ENCODE measurements at places on chromosomes 4 and X. TPM values are rescaled to one million over a fixed set of nuclear protein-coding genes. Genes with fewer than 3 reads are reported as not detected.

DNA sequence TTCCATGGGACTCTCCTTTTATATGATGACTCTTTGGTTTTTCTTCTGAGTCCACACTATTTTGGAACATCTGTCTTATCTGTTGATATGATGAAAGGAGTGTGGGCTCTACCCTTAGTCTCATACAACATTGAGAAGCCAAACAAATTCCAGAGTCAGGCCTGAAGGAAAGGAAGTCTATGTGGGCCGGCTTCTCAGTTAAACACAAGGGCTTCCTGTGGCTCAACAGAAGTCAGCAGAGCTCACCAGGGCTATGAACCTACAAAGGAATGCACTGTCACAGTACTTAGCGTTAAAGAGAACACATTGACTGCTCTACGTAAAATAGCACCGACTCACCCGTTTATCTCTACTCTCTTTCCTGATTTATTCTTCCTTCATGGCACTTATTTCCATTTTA, 641.0 kb upstream of the FRG1 start:
- DNase-seq: no peak
- H3K4me1 ChIP-seq: no peaks in the 10 kb centered on the region
- H3K27ac ChIP-seq: no peak overlapping the region
- H3K36me3 ChIP-seq: no peaks in the 10 kb centered on the region
- no peak overlapping the region for H3K4me3 ChIP-seq
- H3K27me3 ChIP-seq: no peaks in the 10 kb centered on the region

DNA sequence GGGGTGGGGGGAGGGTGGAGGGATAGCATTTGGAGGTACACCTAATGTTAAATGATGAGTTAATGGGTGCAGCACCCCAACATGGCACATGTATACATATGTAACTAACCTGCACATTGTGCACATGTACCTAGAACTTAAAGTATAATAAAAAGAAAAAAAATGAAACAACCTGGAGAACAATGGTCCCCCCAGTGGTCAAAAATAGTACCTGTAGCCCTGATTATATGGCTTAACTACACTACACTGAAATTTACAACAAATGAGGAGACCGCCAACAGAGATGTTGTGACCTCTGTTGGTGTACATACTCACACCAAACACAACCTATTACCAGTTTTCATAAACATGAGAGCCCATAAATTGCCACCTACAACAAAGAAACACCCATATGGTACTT, 7.3 kb upstream of the MAGEE1 start:
- H3K4me3 ChIP-seq: no peak overlapping the region
- no peak overlapping the region for H3K27ac ChIP-seq
- DNase-seq: no peak
- H3K36me3 ChIP-seq: no peaks in the 10 kb centered on the region
- no peaks in the 10 kb centered on the region for H3K4me1 ChIP-seq
- no peaks in the 10 kb centered on the region for H3K27me3 ChIP-seq

DNA sequence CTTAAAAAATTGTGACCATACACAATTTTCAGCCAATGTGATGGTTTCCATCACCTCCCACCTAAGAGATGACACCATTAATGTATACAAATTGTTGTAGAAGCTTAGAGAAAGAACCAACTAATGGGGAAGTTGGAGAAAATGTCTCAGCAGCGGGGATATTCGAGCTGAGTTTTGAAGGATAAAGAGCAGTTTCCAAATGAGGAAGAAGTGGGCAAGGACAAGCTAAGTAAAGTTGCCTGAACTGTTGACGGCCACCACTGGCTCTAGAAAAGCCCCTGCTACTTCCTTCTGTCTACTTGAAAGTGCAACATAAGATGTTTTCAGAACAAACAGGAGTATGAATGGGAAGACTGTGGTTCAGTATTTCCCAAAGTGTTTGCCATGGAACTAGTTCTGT, 92.0 kb downstream of the CHRNA9 start:
- peaks cover 2% of the 10 kb centered on the region for H3K27me3 ChIP-seq
- H3K27ac ChIP-seq: no peak overlapping the region
- H3K4me3 ChIP-seq: no peak overlapping the region
- no peak for DNase-seq
- no peaks in the 10 kb centered on the region for H3K36me3 ChIP-seq

- H3K4me1 ChIP-seq: no peaks in the 10 kb centered on the region
- H3K4me3 ChIP-seq: no peak overlapping the region
- peak; percentile 40 for DNase-seq
Measured at GRCh38 chrX:108165383-108166111, 74.0 kb downstream of the ATG4A start.

GRCh38 chrX:1894740-1895139, 279.9 kb downstream of the ASMT start:
- no peak overlapping the region for H3K27ac ChIP-seq
- H3K4me3 ChIP-seq: no peak overlapping the region
- no peaks in the 10 kb centered on the region for H3K36me3 ChIP-seq

DNA sequence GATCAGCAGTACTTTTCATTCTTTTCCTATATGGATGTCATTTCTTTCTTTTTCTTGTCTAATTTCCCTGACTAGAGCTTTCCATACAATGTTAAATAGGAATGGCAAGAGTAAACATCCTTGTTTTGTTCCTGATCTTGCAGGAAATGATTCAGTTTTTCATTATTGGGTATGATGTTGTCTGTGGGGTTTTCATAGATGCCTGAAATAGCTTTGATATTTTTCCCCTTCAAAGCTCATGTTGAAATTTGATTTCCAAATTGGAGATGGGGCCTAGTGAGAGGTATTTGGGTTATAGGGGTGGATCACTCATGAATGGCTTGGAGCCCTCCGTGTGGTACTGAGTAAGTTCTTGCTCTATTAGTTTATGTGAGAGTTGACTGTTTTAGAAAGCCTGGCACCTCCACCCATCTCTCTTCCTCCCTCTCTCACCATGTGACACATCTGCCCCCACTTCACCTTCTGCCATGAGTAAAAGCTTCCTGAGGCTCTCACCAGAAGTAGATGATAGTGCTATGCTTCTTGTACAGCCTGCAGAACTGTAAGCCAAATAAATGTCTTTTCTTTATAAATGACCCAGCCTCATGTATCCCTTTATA, 22.3 kb upstream of the VSIG1 start:
- H3K4me1 ChIP-seq: no peaks in the 10 kb centered on the region
- H3K27me3 ChIP-seq: no peaks in the 10 kb centered on the region
- H3K36me3 ChIP-seq: no peaks in the 10 kb centered on the region
- H3K27ac ChIP-seq: no peak overlapping the region

DNA sequence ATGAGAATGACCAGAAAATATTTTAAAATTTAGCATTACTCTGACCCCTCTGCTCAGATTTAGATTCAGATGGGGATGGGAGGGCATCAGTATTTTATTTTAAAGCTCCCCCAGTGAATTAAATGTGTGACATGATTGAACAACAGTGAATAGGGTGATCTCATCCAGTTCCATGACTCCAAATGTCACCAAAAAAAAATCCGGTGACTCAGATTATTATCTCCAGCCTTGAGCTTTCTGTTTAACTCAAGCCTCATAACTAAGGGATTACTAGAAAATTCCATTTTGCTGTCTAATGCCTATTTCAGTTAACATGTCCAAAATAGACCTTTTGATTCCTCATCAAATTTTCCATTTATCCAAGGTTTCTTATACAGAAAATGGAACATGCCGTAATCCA, 121.8 kb upstream of the TMEM47 start:
- DNase-seq: peak; percentile 82
- H3K27ac ChIP-seq: peak overlapping the region; percentile 58
- H3K4me1 ChIP-seq: peaks cover 4% of the 10 kb centered on the region
- no peak overlapping the region for H3K4me3 ChIP-seq
- no peaks in the 10 kb centered on the region for H3K36me3 ChIP-seq

The SLC16A2 gene
- 7.8 TPM for total RNA-seq

The MMRN1 gene
- under 0.01 TPM for total RNA-seq
